ENCODE measurements at places on chromosomes 5 and 9. TPM values are rescaled to one million over a fixed set of nuclear protein-coding genes. Genes with fewer than 3 reads are reported as not detected.

DNA sequence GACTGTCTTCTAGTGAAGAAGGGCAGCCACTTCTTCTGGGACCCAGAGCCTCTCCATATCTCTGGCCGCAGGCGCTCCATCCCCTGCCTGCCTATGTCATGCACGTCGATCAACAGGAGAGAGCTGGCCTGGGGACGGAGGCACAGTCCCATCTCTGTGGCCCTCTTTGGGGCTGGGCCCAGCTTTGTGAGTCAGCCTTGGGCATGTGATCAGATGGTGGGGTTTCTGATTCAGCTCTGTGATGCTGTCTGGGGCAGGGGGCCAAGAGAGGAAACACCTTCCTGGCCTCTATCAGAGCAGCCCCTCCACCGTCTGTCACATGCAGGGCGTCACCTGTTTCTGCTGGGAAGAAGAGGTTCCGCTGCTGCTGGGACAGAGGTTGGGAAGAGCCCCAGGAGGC lies 72.6 kb downstream of the MVB12B start:
- no peak overlapping the region for H3K27ac ChIP-seq
- no peaks in the 10 kb centered on the region for H3K27me3 ChIP-seq
- H3K4me3 ChIP-seq: no peak overlapping the region
- H3K4me1 ChIP-seq: peaks cover 5% of the 10 kb centered on the region

Gene ADAMTSL2
- total RNA-seq: 0.74 TPM

Gene GCNT1
- total RNA-seq: 59.9 TPM

- H3K27me3 ChIP-seq: no peaks in the 10 kb centered on the region
- H3K27ac ChIP-seq: peak overlapping the region; percentile 11
- H3K4me3 ChIP-seq: peak overlapping the region; percentile 50
- peaks cover 4% of the 10 kb centered on the region for H3K4me1 ChIP-seq
Observed at GRCh38 chr5:136030956-136031611, 2.3 kb downstream of the TGFBI start.

- H3K4me3 ChIP-seq: no peak overlapping the region
- no peaks in the 10 kb centered on the region for H3K27me3 ChIP-seq
- no peak for DNase-seq
- H3K36me3 ChIP-seq: no peaks in the 10 kb centered on the region
Observed at GRCh38 chr5:149262315-149262714, 9.3 kb upstream of the AFAP1L1 start.

Gene BSPRY
- 25.6 TPM for total RNA-seq

Gene MAPK9
- total RNA-seq: 50.2 TPM
